ENCODE measurements at places on chromosomes 16 and 17. TPM values are rescaled to one million over a fixed set of nuclear protein-coding genes. Genes with fewer than 3 reads are reported as not detected.

GRCh38 chr17:54888981-54889380 lies 11.7 kb upstream of the TOM1L1 start:
- DNase-seq: no peak

DNA sequence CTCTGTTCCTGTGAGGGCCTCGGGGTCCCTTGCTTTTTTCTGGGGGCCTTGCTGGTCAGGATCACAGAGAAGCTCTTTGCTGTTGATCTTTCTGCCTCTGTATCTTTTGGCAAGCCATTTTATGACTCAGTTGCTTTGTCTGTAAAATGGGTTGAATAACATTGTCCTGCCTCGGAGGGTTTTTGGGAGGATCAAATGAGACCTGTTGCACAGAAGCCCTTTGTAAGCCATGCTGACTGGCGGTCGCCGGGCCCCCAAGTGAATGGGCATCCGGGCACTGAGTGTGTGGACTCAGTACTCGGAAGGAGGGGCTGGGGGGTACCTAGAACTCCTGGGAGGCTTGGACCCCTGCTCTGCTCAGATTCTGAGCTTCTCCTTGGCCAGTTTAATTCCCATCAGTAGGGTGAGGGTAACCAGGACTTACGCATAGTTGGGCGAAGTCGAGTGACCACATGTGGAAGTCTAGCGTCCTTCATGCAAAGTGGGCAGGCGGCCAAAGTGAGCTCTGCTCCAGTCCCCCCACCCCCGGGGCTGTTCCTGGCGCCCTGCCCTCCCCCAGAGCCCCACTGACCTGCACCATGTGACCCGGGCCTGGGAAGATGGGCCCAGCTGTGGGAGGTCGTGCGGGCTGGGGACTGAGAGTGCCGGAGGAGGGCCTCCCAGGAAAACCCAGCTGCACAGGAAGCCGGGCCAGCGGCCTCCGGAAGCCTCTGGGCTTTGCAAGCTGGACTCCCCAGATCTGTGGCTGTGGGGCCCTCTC lies 284.0 kb downstream of the SEC14L1 start:
- peak; percentile 92 for DNase-seq

DNA sequence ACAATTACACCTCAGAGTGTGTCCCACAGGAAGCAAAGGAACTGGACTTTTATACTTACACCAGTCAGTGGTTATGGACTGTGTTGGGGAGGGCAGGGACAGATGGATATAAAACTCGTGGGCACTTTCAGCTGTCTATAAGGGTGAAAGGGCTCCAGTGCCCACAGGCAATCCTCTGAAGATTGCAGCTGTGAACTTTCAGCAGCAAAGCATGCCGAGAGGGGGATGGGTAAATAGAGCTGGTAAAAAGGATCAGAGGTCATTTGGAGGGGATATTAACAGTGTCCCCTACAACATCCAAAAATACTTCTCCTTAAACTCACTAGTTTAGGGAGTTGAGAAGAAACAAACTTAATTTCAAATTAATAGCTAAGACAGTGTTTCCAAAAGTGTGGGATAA lies 13.3 kb upstream of the RFWD3 start:
- DNase-seq: no peak

GRCh38 chr17:48592057-48592514 lies 1.5 kb downstream of the HOXB5 start:
- no peak for DNase-seq

- DNase-seq: no peak
These were observed 431.8 kb downstream of the PMP22 start for GRCh38 chr17:14833201-14833785.

DNA sequence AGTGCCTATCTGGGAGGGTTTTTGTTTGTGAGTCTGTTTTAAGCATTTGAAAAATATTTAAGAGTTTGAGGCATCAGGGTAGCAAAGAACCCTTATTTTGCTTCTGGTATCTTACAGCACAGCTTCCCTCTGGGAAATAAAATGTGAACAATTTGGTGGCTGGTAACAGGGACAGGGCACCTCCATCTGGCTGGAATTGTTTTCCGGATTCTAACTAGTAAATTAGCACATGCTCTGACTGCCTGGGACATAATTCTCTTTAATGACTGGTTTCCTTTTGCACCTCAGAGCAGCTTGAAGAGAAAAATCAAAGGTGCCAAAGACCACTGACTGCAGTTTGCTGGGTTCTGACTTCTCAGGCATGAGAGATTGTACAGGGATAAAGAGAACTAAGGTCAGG lies 469.1 kb downstream of the GRIN2A start:
- no peak for DNase-seq

GRCh38 chr17:74259667-74260524 lies 14.1 kb upstream of the DNAI2 start:
- no peak for DNase-seq

DNA sequence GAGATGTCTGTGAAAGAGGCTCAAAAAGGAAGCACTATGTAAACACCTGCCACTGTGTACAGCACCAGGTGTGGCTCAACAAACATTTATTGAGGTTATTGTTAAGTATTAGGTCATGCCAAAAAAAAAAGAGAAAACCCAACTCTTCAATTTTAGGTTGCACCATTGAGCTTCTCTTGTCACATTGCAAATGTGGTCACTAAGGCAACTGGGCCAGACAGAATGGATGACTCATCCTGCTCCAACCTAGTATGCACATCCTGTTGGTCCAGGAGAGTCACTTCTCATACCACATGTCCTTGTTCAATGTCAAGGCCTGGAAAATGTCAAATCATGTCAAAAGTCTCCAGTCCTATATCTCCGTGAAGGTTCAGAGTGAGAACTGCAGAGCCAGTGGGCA lies 25.0 kb downstream of the HOXB1 start:
- DNase-seq: no peak

- peak; percentile 89 for DNase-seq
These were observed 830 bp downstream of the SPHK1 start for GRCh38 chr17:76384987-76385891.

DNA sequence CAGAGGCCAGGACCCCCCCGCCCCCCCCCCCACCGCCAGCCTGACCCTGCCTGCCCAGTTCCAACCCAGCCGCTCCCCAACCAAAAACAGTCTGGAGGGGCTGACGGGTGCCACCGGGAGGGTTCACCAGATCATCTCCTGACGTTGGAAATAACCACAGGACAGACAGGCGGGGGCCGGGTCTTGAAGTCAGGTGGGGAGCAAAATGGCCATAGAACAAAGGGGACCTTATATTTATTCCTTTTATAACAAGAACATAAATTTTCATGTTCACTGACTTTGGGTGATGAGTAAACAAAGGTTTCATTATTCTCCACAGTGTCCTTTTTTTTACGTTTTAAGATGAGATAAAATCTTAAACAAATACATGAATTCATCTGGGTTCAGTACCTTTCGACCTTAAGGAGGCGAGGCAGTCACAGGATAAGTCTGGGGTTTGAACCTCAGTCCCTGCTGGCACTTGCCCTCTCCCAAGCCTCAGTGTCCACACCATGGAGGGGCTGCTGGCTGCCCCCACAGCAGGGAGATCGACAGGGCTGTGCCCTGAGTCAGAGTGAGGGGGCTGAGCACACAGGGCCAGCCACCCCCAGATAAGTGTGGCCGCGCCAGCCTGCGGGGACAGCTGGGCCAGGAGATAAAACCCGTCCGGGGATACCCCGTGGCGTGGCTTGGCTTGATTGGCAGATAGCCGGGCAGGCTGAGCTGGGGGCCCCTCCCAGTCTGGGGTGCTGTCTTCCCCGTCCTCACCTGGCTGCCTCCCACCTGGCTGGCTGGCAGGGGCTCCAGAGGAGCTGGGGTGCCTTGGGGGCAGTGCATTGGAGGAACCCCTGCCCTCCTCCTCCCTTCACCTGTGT lies 15.0 kb downstream of the SLC7A5 start:
- DNase-seq: no peak

- DNase-seq: no peak
These were observed 118.8 kb downstream of the C16orf95 start for GRCh38 chr16:87198328-87198832.

DNA sequence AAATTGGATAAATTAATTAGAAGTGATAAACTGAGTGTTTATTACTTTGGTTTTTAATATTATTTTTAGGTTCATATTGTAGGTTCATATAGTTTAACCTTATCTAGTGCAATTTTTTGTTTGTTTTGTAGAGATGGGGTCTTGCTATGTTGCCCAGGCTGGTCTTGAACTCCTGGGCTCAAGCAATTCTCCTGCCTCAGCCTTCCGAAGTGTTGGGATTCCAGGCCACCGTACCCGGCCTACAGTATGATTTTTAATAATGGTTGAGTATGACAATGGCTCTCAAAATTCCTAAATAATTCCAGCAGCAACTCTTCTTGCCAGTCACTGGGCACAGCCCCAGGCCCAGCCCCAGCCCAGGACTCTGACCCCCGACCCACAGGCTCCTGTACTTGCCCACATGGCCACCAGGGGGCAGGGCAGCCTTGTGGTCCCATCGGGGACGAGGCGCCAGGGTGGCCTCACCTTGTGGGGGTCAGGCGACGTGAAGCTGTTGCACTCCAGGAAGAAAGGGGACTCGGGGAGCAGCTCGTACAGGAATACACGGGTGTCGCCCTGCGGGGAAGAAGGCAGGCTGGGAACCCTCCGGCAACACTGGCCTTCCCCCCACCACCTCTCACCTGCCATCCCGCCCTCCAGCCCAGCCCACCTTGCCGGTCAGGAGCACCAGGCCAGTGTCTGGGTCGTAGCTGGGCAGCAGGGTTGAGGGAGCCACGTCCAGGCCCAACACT lies 7.9 kb upstream of the PAM16 start:
- peak; percentile 61 for DNase-seq

DNA sequence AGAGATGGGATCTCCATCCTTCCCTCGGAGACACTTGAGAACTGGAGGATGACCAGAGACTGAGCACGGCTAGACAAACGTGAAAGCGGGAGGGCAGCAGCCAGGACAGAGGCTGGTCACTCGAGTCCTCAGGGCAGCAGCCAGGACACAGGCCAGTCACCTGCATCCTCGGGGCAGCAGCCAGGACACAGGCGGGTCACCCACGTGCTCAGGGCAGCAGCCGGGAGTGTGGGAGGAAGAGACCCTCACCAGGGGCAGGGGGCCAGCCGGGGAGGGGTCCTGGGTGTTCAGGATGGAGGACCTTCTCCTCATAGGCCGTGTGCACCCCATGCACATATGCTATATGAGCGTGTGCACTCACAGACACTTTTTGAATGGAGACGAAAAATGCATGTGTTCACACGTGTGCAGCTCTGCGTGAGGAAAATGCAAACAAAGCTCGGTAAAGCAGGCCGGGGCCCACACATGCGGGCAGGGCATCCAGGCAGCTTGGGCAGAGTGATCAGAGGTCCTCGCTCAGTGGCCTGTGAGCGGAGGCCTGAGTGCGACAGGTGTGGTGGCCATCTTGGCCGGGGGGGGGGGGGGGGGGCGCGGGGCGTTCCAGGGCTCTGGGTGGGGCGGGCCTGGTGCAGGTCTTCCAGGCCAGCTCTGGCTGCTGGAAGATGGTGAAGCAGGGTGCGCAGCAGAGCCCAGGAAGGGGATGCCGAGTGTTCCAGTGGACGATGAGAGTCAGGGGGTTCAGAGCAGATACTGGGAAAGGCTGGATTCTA lies 26.7 kb downstream of the ZNF469 start:
- DNase-seq: no peak

GRCh38 chr16:19980632-19981265 lies 92.9 kb downstream of the GPR139 start:
- no peak for DNase-seq

DNA sequence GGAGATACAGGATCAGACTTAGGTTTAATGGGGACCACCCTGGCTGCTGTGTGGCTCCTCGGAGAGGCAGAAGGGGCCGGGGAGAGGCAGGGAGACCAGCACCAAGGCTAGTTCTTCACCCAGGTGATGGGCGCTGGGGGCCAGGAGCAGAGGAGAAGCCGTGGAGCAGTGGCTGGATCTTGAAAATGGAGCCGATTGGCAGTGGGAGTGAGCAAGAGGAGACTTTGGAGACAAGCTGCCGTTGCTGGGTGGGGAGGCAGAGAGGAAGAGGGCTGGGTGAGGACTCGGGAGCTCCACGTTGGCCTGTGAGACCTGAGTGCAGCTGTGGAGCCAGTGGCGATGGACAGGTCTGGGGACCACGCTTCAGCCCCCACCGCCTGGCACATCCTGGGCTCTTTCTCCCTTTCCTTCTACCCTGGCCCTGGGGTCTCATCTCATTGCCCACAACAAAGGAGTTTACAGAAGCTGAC lies 9.0 kb downstream of the RAB11FIP4 start:
- DNase-seq: no peak

DNA sequence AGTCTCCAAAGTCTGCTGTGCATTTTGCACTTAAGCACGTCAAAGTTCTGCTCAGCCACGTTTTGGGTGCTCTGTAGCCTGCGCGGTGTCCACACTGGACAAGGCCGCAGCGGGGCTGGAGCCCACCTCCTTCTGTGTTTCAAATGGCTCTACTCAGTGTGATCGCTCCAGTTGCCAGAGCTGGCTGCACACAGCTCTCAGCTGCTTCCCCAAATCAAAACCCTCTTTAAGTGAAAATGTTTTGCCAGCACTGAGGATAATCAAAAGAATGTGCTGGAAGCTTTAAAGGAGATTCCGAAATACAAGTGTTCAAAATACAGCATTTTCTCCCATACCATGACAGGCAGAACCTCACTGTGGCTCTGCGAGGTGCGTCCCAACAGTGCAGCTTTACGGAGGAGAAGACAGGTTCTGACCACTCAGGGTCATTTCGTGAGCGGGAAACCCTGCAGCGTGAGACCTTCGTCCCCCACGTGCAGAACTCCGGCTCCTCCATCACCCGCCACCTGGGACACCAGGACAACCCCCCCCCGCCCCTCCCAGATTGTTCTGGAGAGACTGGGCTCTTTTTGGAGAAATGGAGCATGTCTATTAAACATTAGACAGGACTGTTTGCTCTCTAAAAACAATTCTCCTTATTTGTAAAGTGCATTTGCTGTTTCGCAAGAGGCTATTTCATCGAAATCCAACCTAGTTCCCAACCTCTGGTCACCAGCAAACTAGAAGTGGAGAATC lies 16.6 kb downstream of the TBC1D16 start:
- DNase-seq: no peak

DNA sequence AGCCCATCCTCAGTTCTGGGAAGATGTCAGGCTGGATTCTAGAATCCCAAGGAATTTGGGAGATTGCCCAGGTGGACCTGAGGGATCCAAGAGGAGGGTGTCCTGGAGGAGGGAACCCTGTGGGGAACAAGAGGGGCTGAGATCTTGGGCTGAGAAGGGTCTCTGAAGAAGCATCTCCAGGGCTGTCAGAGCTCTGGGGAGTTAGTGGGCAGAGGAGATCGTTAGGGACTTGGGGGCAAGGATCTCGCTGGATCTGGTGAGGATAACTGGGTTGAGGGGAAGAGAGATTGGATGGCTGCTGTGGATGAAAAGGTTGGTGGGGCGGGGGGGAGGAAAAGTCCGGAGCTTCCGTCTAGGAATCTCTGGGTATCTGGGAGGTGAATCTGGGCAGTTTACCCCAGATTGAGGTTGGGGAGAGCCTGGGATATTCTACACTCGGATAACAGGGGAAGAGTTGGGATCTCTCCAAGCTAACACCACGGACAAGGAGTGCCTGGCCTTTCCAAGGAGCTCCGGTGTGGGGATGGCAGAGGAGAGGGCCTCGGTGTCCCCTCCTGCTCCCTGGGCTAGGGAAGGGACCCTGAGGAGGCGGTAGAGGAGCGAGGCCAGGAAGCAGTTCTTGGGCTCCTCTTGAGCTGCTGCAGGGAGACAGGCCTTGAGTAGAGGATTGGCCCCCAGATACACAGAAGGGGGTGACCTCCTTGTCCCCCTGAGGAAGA lies 1.7 kb downstream of the FBXL19 start:
- DNase-seq: no peak

The NTN1 gene
- 4.9 TPM for total RNA-seq

The BAHCC1 gene
- 19.8 TPM for total RNA-seq

The CTRB2 gene
- not detected for total RNA-seq

The MYLK3 gene
- total RNA-seq: 1.2 TPM

The PKMYT1 gene
- 14.3 TPM for total RNA-seq

The FBXL16 gene
- 5.7 TPM for total RNA-seq

The GPS1 gene
- total RNA-seq: 101 TPM

The CHST5 gene
- 1.4 TPM for total RNA-seq
